ENCODE measurements at places on chromosomes 1 and 21.

DNA sequence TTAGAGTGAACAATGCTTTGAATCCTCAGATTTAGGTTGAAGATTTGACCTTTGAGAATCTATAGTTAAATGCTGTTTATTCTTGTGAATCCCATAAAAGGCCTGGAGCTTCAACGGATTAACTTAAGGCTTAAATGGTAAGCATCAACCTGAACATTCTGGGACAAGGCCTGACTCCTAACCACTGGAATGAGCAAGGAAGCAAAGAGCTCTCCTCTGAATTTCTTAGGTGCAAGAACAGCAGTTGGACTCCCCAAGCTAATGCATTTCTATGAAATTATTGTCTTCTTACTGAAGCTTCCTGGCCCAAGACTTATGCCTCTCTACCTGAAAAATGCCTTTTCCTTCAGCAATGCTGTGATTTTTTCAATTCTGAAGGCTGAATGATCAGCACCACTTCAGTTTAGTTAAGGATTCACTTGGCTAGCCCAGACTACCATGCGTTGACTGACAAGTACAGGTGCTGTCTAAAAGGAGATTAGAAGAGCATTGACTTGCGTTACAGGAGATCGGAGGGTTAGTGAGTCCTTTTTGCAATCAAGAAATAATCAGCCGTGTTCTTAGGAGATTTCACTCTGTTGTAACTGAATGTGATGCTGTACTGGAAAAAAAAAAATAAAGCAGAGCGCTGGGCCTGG is 178.5 kb downstream of the ZC3H11B start:
- no peak for DNase-seq

GRCh38 chr1:77742011-77742555 is 17.6 kb downstream of the USP33 start:
- no peak for DNase-seq

DNA sequence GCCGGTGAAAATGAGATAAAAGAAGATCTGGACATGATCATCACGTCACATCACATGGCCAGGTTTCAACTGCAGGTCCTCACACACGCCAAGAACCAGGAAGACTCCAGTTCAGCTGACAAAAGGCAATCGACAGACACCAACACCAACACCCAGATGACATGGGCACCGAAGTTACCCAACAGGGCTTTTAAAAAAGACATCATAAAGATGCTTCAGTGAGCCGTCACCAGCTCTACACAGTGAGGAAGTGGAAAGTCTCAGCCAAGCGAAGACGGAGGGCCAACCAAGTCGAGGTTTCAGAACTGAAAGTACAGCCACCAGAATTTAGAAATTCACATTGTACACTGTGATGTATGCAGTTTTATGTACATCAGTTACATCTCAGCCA is 154.3 kb upstream of the COL6A1 start:
- no peak for DNase-seq

DNA sequence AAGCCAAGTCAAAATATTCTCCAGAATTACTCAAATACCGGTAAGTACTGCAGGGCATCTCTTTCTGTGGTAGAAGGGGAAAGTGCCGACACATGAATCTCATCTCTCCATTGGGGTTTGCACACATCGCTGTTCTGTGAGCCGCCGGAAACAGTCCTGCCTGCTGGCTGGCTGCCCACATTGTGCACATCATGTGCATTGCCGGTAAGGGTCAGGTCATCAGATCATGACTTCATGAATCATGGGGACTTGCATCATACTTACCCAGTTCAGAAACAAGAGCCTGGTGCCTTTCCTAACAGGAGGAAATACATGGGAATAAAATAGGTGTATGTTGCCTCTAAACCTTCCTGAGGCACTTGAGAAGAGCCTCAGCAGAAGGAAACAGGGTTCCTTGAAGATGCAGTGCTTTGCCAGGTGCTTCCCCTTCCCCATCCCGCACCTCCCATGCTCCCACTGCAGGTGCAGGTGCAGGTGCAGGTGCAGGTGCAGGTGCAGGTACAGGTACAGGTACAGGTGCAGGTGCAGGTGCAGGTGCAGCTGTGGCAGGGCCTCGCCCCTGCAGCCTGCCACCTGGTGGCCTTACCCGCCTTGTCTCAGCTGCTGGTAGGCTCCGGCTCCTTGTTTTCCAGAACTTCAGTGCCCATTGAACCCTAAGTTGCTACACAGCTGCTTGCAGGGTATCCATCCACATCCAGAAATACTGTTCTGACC is 26.5 kb downstream of the GPR137B start:
- DNase-seq: no peak

DNA sequence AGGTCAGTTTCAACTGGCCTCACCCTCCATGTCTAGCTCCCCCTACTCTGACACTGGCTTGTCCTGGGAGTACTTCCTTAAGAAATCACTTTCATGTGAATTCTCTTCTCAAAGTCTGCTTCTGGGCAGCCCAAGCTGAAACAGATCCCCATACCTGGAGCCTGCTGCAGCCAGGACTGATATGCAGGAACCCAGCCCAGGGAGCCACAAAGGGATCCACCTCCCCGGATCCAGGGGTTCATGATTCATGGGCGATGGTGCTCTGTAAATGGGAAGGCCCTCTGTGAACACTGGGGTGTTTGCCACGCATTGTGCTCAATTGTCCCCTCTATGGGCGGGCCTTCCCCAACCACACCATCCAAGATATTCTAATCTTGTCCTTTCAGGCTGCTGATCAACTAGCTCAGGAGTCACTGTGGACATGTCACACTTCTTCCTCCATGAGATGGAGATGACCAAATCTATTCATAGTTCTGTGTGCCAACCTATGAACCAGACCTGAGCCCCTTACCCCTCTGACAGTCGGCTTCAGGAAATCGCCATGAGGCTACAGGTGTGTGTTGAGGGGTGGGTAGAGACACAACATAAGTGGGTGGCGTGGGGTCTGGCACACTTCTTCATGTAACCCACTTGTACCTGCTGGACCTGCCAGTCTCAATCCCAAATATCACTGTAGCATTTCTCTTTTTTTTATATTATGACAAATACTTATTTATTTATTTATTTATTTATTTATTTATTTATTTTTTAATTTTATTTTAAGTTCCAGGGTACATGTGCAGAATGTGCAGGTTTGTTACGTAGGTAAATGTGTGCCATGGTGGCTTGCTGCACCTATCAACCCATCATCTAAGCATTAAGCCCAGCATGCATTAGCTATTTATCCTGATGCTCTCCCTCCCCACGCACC is 41.8 kb downstream of the RUNX3 start:
- DNase-seq: no peak
